ENCODE measurements at places on chromosomes 6 and 20. TPM values are rescaled to one million over a fixed set of nuclear protein-coding genes. Genes with fewer than 3 reads are reported as not detected.

The ELOVL2 gene
- total RNA-seq = 6.9 TPM

The TSPYL1 gene
- 25.8 TPM for total RNA-seq

The COL11A2 gene
- 0.93 TPM for total RNA-seq

The SRC gene
- 130 TPM for total RNA-seq

The CD109 gene
- total RNA-seq = 78.3 TPM

The SNAP25 gene
- total RNA-seq = 17.8 TPM

The HSPA12B gene
- total RNA-seq = 0.43 TPM

The LGSN gene
- total RNA-seq = 2.0 TPM

The HLA-DRB5 gene
- not detected for total RNA-seq

The COL12A1 gene
- 4.5 TPM for total RNA-seq

The TBC1D22B gene
- 5.1 TPM for total RNA-seq

The SLC22A2 gene
- total RNA-seq = 0.05 TPM

The PLCB1 gene
- 1.2 TPM for total RNA-seq

The HEBP2 gene
- 15.6 TPM for total RNA-seq

The HLA-DQB1 gene
- total RNA-seq = not detected

The OPN5 gene
- total RNA-seq = not detected

The NRSN1 gene
- total RNA-seq = not detected

The RSPO4 gene
- not detected for total RNA-seq

The RIPPLY2 gene
- 0.32 TPM for total RNA-seq

The WFDC9 gene
- total RNA-seq = not detected
